ENCODE measurements at places on chromosomes 3 and 15.

GRCh38 chr3:30578986-30579579, 27.3 kb upstream of the TGFBR2 start:
- H3K27ac ChIP-seq, result no peak overlapping the region
- H3K4me3 ChIP-seq, result no peak overlapping the region
- DNase-seq, result no peak
- H3K27me3 ChIP-seq, result no peaks in the 10 kb centered on the region
- peaks cover 13% of the 10 kb centered on the region for H3K4me1 ChIP-seq

DNA sequence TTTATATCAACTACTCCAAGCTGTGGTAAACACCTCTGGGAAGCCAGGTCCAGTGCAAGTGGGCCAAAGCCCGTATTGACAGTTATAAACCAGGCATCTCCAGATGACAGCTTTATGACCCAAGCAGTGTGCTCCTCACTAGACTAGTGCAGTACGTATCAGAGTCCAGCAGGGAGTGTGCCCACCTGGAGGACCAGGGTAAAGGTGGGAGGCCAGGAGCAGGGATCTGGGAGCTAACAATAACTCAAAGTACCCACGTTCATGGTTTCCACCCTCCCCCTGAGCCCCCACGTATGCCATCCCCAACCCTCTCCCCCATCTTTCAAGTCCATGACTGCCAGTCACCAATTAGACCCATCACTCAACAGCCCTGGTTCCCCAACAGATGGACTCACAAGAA, 27.0 kb upstream of the ALDH1A3 start:
- DNase-seq, result no peak
- H3K4me1 ChIP-seq, result peaks cover 3% of the 10 kb centered on the region
- no peak overlapping the region for H3K27ac ChIP-seq
- H3K4me3 ChIP-seq, result no peak overlapping the region

- H3K4me1 ChIP-seq, result peaks cover 15% of the 10 kb centered on the region
- no peaks in the 10 kb centered on the region for H3K36me3 ChIP-seq
- peaks cover 3% of the 10 kb centered on the region for H3K27me3 ChIP-seq
- H3K4me3 ChIP-seq, result no peak overlapping the region
Observed at GRCh38 chr3:124281453-124282316, 289.8 kb upstream of the ROPN1 start.

DNA sequence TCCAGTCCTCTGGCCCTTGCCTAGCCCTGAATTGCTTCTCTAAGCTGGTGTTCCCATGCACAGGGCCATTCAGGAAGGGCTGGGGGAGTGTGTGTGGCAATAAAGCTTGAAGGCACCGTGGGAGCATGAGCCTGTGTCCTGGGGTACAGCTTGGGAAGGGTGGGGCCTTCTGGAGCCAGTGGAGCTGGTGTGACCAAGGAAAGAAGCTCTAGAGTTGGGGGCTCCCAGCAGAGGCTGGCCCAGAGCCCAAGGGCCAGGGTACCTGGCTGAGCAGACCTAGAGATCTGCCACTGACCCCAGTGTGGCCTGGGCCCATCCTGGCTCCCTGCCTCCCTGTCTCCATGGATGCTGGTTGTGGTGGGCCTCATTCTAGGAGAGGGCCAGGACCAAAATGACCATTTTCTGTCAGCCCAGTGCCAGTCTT, 8.1 kb downstream of the ABTB1 start:
- no peak overlapping the region for H3K27ac ChIP-seq
- H3K4me1 ChIP-seq, result no peaks in the 10 kb centered on the region
- H3K27me3 ChIP-seq, result no peaks in the 10 kb centered on the region
- H3K36me3 ChIP-seq, result peaks cover 3% of the 10 kb centered on the region

GRCh38 chr15:29126208-29126536, 143.4 kb downstream of the NSMCE3 start:
- no peaks in the 10 kb centered on the region for H3K27me3 ChIP-seq
- H3K27ac ChIP-seq, result no peak overlapping the region
- H3K4me1 ChIP-seq, result peaks cover 12% of the 10 kb centered on the region
- DNase-seq, result no peak

DNA sequence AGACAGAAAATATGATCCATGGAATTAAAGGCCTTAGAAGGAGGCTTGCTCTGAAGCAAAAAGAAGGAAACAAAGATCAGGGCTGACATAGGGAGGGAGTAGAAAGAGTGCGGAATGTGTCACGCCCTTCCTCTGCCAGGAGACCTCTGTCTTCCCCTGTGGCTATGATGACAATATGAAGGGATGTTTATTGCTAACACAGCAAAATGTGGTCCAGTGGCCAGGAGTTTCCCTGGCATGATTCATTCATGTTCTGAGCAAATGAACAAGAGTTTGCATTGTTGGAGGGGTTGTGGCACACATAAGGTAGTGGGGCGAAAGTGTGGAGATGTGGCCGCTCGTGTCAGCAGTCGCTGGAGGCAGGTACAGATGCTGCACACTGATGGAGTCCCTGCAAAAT, 169.4 kb downstream of the SHQ1 start:
- DNase-seq, result no peak
- H3K27ac ChIP-seq, result no peak overlapping the region
- H3K27me3 ChIP-seq, result peaks cover 2% of the 10 kb centered on the region

DNA sequence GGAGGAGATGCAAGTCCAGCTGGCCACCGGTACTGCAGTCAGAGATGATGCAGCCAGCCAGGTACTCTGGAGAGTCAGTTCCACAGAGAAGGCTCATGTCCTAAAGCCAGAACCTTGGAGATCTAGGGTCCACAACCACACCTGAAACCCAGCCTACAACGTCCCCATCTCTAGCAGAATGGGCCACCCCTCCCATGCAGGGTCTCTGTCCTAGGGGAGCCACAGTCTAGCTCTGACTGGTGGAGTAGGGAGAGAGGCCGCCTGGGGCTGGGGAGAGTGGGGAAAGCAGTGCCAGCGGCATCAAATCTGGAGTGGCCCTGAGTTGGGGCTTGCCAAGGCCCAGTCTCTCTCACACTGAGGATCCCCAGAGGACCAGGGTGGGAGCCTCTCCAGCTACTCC, 43.5 kb downstream of the PTH1R start:
- no peak for DNase-seq
- H3K36me3 ChIP-seq, result peaks cover 53% of the 10 kb centered on the region
- H3K4me1 ChIP-seq, result no peaks in the 10 kb centered on the region
- H3K27ac ChIP-seq, result no peak overlapping the region
- H3K27me3 ChIP-seq, result no peaks in the 10 kb centered on the region

DNA sequence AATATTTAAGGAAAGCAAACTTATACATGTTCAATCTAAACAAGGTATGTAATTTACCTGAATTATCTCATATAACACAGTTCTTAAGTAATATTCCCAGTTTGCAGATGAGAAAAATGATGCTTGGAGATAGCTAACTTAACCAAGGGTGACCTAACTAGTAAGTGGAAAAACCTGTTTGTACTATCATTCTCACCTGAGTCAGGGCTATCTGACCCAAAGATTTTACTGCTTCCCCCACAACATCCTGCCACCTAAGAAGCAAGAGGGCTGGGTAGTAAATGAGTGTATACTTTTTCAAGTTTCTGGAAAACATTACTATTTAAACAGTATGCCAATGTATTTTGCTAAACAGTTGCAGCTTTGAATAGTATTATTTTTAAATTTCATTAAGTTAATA, 10.6 kb downstream of the TP63 start:
- no peak overlapping the region for H3K27ac ChIP-seq
- no peak overlapping the region for H3K4me3 ChIP-seq
- H3K4me1 ChIP-seq, result no peaks in the 10 kb centered on the region
- no peak for DNase-seq
- no peaks in the 10 kb centered on the region for H3K36me3 ChIP-seq

DNA sequence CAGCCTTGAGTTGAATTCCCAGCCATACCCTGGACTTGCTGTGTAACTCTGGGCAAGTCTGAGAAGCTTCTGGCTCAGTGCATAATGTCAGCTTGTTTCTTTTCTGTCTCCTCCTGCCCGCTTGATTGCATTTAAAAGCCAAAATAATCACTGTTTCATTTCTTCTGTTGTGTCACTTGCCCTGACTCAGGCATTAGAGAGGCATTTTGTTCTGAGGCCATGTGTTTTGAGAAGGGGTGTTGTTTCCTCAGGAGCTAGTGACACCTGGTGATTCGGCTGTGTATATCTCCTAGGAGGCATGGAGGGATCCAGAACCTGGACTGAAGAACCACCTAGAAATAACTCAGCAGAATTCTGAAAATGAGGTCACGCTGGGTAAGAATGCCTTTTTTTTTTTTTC, 16.0 kb downstream of the WDR73 start:
- peaks cover 27% of the 10 kb centered on the region for H3K36me3 ChIP-seq
- no peak overlapping the region for H3K4me3 ChIP-seq
- peaks cover 7% of the 10 kb centered on the region for H3K27me3 ChIP-seq
- H3K4me1 ChIP-seq, result peaks cover 13% of the 10 kb centered on the region

- H3K4me1 ChIP-seq, result no peaks in the 10 kb centered on the region
- H3K27me3 ChIP-seq, result peaks cover 2% of the 10 kb centered on the region
- DNase-seq, result no peak
- no peak overlapping the region for H3K27ac ChIP-seq
- no peak overlapping the region for H3K4me3 ChIP-seq
Observed at GRCh38 chr15:52247461-52247860, 48.1 kb downstream of the MYO5C start.

DNA sequence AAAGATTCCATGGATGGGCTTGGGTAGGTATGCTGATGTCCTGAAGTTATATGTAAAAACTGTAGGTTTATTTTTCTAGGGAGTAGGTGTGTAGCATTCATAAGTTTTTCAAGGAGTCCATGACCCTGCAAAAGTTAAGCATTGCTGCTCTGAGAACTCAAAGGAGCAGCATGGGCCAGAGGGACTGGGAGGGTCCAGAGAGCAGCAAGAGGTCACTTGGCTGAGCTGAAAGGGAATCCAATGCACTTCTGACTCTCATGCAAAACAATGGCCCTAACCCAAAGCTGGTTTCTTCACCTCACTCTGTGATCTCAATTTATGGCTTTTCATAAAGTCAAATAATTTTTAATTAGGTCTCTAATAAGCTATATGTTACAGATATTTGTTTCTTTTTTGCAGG, 198.3 kb upstream of the GOLGA6L4 start:
- no peak overlapping the region for H3K4me3 ChIP-seq
- DNase-seq, result no peak
- no peak overlapping the region for H3K27ac ChIP-seq
- H3K36me3 ChIP-seq, result no peaks in the 10 kb centered on the region
- peaks cover 14% of the 10 kb centered on the region for H3K4me1 ChIP-seq
